A549 treated with Hydrocortisone at 1 μM for 4 hours (cell line): ENCODE measurements at places on chromosomes 1 and 21. TPM values are rescaled to one million over a fixed set of nuclear protein-coding genes. Genes with fewer than 3 reads are reported as not detected.

The TMEM222 gene
- 41.7 to 51.8 TPM (median 46.5 TPM) in 5 replicates for total RNA-seq

The NBPF4 gene
- 0.13 to 0.21 TPM (median 0.15 TPM) in 5 replicates for total RNA-seq

The TTC39A gene
- 1.4 to 2.7 TPM (median 1.7 TPM) in 5 replicates for total RNA-seq

The PGBD2 gene
- total RNA-seq: 2.6 to 4.2 TPM (median 3.4 TPM) in 5 replicates

The ASPM gene
- 17.9 to 25.0 TPM (median 21.0 TPM) in 5 replicates for total RNA-seq

The BTG2 gene
- 11.0 to 14.9 TPM (median 14.5 TPM) in 5 replicates for total RNA-seq

The RIMS3 gene
- total RNA-seq: 0.83 to 1.4 TPM (median 1.0 TPM) in 5 replicates

The LGR6 gene
- 0.54 to 0.78 TPM (median 0.70 TPM) in 5 replicates for total RNA-seq

The PHACTR4 gene
- total RNA-seq: 19.7 to 28.9 TPM (median 22.6 TPM) in 5 replicates

The FBLIM1 gene
- 19.6 to 33.7 TPM (median 26.9 TPM) in 5 replicates for total RNA-seq

The PODN gene
- 0.05 TPM in 1 of 5 replicates, not detected in the others for total RNA-seq

The SPRR2B gene
- total RNA-seq: not detected in 5 replicates

The CFAP45 gene
- total RNA-seq: 0.41 to 0.83 TPM (median 0.59 TPM) in 5 replicates

The LCE2C gene
- total RNA-seq: not detected in 5 replicates

The PKP1 gene
- 0.02 to 0.08 TPM (median 0.03 TPM) in 4 of 5 replicates, not detected in the other for total RNA-seq

The ODR4 gene
- total RNA-seq: 14.1 to 17.6 TPM (median 15.4 TPM) in 5 replicates

The TLR5 gene
- 0.11 to 0.18 TPM (median 0.17 TPM) in 5 replicates for total RNA-seq

The LCE1A gene
- not detected in 5 replicates for total RNA-seq

The UBE4B gene
- total RNA-seq: 11.4 to 13.8 TPM (median 12.8 TPM) in 5 replicates

The CFHR3 gene
- 0.16 to 0.22 TPM (median 0.20 TPM) in 4 of 5 replicates, not detected in the other for total RNA-seq

The RCSD1 gene
- total RNA-seq: 0.06 to 0.21 TPM (median 0.06 TPM) in 3 of 5 replicates, not detected in the others

The KCNE2 gene
- total RNA-seq: not detected in 5 replicates

The ITLN1 gene
- total RNA-seq: not detected in 5 replicates

The RGS16 gene
- total RNA-seq: 0.18 to 0.45 TPM (median 0.24 TPM) in 5 replicates

The SLC44A5 gene
- total RNA-seq: 0.03 to 0.07 TPM (median 0.06 TPM) in 5 replicates

The BRDT gene
- not detected in 5 replicates for total RNA-seq

The FAM163A gene
- total RNA-seq: not detected in 5 replicates

The KRTAP6-1 gene
- total RNA-seq: not detected in 5 replicates

The ST6GALNAC3 gene
- total RNA-seq: 0.43 to 0.90 TPM (median 0.48 TPM) in 5 replicates

The BACE2 gene
- 21.3 to 24.9 TPM (median 23.1 TPM) in 5 replicates for total RNA-seq

The KCNA10 gene
- not detected in 5 replicates for total RNA-seq

The NTNG1 gene
- not detected in 5 replicates for total RNA-seq

The SYTL1 gene
- total RNA-seq: 0.26 to 0.56 TPM (median 0.51 TPM) in 5 replicates

The HES2 gene
- total RNA-seq: 3.8 to 5.5 TPM (median 4.9 TPM) in 5 replicates

The PGLYRP3 gene
- not detected in 5 replicates for total RNA-seq

The HMCN1 gene
- 0.05 to 0.20 TPM (median 0.07 TPM) in 5 replicates for total RNA-seq

The GREM2 gene
- total RNA-seq: 0.07 to 0.16 TPM (median 0.10 TPM) in 5 replicates

The SPATA21 gene
- 0.05 to 0.14 TPM (median 0.05 TPM) in 4 of 5 replicates, not detected in the other for total RNA-seq

The MAP1LC3C gene
- total RNA-seq: 0.17 to 0.28 TPM (median 0.18 TPM) in 4 of 5 replicates, not detected in the other

The GRHL3 gene
- total RNA-seq: 0.79 to 1.0 TPM (median 0.84 TPM) in 5 replicates

The SPRR2E gene
- not detected in 5 replicates for total RNA-seq

The OPTC gene
- not detected in 5 replicates for total RNA-seq

The KIF17 gene
- 1.3 to 2.8 TPM (median 2.3 TPM) in 5 replicates for total RNA-seq

The CCDC24 gene
- total RNA-seq: 6.4 to 8.1 TPM (median 7.5 TPM) in 5 replicates

The TNFRSF14 gene
- 0.14 to 0.55 TPM (median 0.28 TPM) in 5 replicates for total RNA-seq

The SRGAP2 gene
- 20.7 to 32.8 TPM (median 29.2 TPM) in 5 replicates for total RNA-seq

The PADI4 gene
- not detected in 5 replicates for total RNA-seq

The SH3BGR gene
- total RNA-seq: 0.27 to 2.3 TPM (median 0.79 TPM) in 5 replicates

The LCE4A gene
- not detected in 5 replicates for total RNA-seq

The NBPF10 gene
- total RNA-seq: 0.86 to 1.3 TPM (median 1.1 TPM) in 5 replicates

The TLCD4 gene
- total RNA-seq: 7.7 to 12.5 TPM (median 10.4 TPM) in 5 replicates

The RUNX3 gene
- total RNA-seq: 4.2 to 5.5 TPM (median 5.4 TPM) in 5 replicates

The SYNC gene
- total RNA-seq: 11.0 to 19.8 TPM (median 14.0 TPM) in 5 replicates

The NUP210L gene
- total RNA-seq: not detected in 5 replicates

The S100A10 gene
- total RNA-seq: 1,665 to 2,678 TPM (median 2,486 TPM) in 5 replicates
